Right lobe of liver (tissue), 6 donors: ENCODE measurements at places on chromosomes 3 and 15. TPM values are rescaled to one million over a fixed set of nuclear protein-coding genes. Genes with fewer than 3 reads are reported as not detected.

Gene SLC28A1
- total RNA-seq: 33.2 TPM

Gene ZNF80
- total RNA-seq: not detected

GRCh38 chr15:32887090-32887489 lies 169.3 kb downstream of the GREM1 start:
- DNase-seq: no peak
- H3K27me3 ChIP-seq: no peaks in the 10 kb centered on the region
- H3K4me3 ChIP-seq: no peak overlapping the region

DNA sequence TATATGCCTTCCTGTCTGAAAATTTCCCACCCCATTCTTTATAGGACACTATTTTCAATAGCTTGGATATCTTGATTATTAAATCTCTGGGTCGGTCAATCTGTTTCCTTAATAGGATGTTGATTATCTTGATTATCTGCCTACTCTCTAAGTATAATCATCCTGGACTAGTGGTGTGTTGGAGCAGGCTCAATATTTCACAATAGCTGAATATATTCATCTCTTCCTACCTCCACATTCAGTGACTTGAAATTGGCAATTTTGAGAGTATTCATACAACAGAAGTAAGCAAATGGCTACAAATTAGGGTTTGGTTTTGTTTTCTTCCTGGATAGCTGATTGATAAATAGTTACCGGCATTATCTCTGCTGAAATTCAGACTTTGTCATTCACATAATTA lies 1162.6 kb downstream of the ROBO1 start:
- DNase-seq: no peak
- no peak overlapping the region for H3K4me3 ChIP-seq
- H3K4me1 ChIP-seq: no peaks in the 10 kb centered on the region
- no peaks in the 10 kb centered on the region for H3K36me3 ChIP-seq
- H3K27me3 ChIP-seq: no peaks in the 10 kb centered on the region

- H3K4me3 ChIP-seq: peak overlapping the region; percentile 78
- no peaks in the 10 kb centered on the region for H3K36me3 ChIP-seq
- no peaks in the 10 kb centered on the region for H3K27me3 ChIP-seq
- H3K27ac ChIP-seq: peak overlapping the region; percentile 86
- DNase-seq: no peak
Measured at GRCh38 chr3:160754371-160754854, 1.6 kb upstream of the PPM1L start.

Gene SLC30A4
- 4.5 TPM for total RNA-seq

DNA sequence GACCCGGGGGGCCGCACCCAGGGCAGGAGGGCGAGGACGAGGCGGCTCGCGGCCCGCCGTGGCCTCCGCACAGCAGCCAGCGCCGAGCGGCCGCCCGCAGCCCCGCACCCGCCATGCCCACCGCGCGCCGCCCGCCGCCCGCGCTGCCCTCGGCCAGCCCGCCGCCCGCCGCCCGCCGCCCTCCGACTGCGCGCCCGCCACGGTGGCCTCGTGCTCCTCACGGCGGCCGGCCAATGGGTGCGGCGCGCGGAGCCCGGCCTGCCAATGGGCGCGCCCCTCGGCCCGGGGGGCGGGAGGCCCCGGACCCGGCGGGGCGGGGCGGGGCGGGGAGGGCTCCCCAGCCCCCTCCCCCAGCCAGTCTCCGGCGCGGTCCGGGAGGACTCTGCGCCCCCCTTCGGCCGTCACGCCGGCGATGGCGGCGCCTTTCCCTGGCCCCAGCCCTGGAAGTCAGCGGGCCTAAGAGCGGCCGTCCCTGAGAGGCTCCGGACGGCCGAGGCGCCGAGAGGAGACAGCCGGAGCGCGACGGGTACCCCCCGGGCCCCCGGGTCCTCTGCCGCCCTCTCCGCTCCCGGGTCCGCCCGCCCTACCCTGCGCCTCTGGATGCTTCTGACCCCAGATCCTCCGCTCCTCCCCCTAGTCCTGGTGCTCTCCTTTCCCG lies at the start of gene NT5DC2:
Gene NT5DC2, minus strand, starts transcription at position 235 of the 658 bp plus-strand sequence. Its CDS starts 120 bp downstream, at position 115.
- H3K27me3 ChIP-seq: no peaks in the 10 kb centered on the region
- H3K27ac ChIP-seq: peak within 1 kb of the TSS; percentile 40
- no peaks in the 10 kb centered on the region for H3K36me3 ChIP-seq
- peak; percentile 63 for DNase-seq
- H3K4me3 ChIP-seq: peak within 1 kb of the TSS; percentile 48

DNA sequence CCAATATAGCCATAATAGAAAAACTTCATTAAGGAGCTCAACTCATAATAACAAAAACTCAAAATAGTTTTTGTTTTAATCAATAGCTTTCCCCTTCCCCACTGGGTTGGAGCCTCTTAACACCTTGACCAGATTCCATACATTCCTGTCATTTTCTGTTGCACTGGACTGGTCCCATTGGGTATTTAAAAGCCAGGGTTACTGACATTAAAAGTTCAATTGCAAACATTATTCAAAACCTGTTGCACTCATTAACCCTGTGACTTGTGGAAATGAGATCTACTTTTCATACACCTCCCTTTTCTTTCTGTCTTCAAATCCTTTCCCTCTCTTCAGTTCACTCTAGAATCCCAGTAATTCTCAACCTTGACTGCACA lies 1.7 kb upstream of the HRG start:
- DNase-seq: no peak
- H3K36me3 ChIP-seq: no peaks in the 10 kb centered on the region
- H3K4me1 ChIP-seq: no peaks in the 10 kb centered on the region
- H3K4me3 ChIP-seq: no peak overlapping the region
- H3K27ac ChIP-seq: no peak overlapping the region

Gene LMAN1L
- not detected for total RNA-seq

Gene PLA2G4E
- total RNA-seq: not detected

Gene RPL14
- 173 TPM for total RNA-seq

- H3K27me3 ChIP-seq: no peaks in the 10 kb centered on the region
- H3K36me3 ChIP-seq: no peaks in the 10 kb centered on the region
- DNase-seq: no peak
- H3K27ac ChIP-seq: no peak overlapping the region
- H3K4me3 ChIP-seq: no peak overlapping the region
Measured at GRCh38 chr15:47432826-47433225, 284.5 kb upstream of the SEMA6D start.

Gene THOC7
- 21.8 TPM for total RNA-seq

DNA sequence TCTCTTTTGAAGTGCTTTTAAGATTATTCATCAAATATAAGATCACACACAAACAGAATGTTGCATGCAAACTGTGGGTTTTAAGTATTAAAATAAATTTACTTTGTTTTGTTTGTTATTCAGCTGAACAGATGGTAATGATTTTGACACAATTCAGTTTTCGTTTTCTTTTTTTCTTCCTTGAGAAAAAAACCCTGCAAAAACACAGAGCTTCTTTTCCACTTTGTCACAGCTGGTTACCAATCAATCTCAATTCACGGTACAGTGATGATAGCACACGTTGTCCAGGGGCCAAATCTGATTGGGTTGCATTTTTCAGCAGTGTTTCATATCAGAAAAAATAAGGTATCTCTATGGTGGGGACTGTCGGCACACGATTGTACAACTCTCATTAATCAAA lies 473.6 kb downstream of the ROBO2 start:
- H3K36me3 ChIP-seq: no peaks in the 10 kb centered on the region
- no peak overlapping the region for H3K4me3 ChIP-seq
- no peak for DNase-seq
- H3K4me1 ChIP-seq: no peaks in the 10 kb centered on the region

DNA sequence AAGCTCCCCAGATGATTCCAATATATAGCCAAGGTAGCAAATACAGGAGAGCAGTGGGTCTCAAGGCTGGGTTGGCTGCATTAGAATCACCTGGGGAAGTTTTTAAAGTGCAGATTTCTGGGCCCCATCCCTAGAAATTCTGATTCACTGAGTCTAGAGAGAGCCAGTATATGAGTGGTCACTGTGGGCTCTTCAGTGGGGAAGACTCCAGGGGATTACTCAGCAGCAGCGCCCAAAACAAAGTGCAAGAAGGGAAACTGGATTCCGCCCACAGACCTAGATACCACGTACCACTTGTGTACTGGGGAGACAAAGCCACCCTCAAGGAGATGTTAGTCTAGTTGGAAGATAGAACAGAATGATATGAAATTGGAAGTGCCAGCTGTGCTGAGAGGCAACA lies 40.0 kb downstream of the NME9 start:
- no peak for DNase-seq
- H3K4me3 ChIP-seq: no peak overlapping the region
- H3K36me3 ChIP-seq: peaks cover 2% of the 10 kb centered on the region
- no peaks in the 10 kb centered on the region for H3K27me3 ChIP-seq

DNA sequence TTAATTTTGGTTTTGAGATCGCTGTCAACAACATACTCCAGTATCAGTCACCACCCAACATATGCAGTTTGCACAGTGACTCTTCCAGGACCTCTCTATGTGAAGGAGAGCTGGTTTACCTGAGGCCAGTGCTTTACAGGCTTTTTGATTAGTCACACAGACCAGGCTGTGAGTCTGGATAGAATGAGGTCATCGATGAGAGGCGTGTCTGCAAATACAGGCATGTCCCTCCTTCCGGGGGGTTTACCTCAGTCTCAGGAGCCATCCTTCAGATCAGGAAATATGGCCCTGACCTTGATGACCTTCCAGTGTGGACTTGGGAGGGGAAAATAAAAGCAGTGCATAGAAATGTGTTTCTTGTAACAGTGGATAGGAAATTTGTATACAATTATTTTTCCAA lies 46.9 kb downstream of the KBTBD12 start:
- H3K4me3 ChIP-seq: no peak overlapping the region
- no peak overlapping the region for H3K27ac ChIP-seq
- no peaks in the 10 kb centered on the region for H3K4me1 ChIP-seq
- DNase-seq: no peak
- no peaks in the 10 kb centered on the region for H3K27me3 ChIP-seq
- H3K36me3 ChIP-seq: no peaks in the 10 kb centered on the region

- no peak overlapping the region for H3K4me3 ChIP-seq
- no peaks in the 10 kb centered on the region for H3K27me3 ChIP-seq
- H3K27ac ChIP-seq: no peak overlapping the region
- no peaks in the 10 kb centered on the region for H3K36me3 ChIP-seq
Measured at GRCh38 chr3:117848606-117849005, 1139.0 kb downstream of the TUSC7 start.

- H3K27ac ChIP-seq: no peak overlapping the region
- H3K27me3 ChIP-seq: no peaks in the 10 kb centered on the region
- no peak overlapping the region for H3K4me3 ChIP-seq
- no peaks in the 10 kb centered on the region for H3K4me1 ChIP-seq
Measured at GRCh38 chr3:113232342-113232741, 21.0 kb downstream of the BOC start.

GRCh38 chr3:102104033-102104432 lies 254.7 kb downstream of the NFKBIZ start:
- H3K4me3 ChIP-seq: no peak overlapping the region
- DNase-seq: no peak

GRCh38 chr3:160544844-160545503 lies 20.4 kb downstream of the KPNA4 start:
- H3K36me3 ChIP-seq: no peaks in the 10 kb centered on the region
- no peaks in the 10 kb centered on the region for H3K4me1 ChIP-seq
- no peak overlapping the region for H3K4me3 ChIP-seq
- no peak for DNase-seq

DNA sequence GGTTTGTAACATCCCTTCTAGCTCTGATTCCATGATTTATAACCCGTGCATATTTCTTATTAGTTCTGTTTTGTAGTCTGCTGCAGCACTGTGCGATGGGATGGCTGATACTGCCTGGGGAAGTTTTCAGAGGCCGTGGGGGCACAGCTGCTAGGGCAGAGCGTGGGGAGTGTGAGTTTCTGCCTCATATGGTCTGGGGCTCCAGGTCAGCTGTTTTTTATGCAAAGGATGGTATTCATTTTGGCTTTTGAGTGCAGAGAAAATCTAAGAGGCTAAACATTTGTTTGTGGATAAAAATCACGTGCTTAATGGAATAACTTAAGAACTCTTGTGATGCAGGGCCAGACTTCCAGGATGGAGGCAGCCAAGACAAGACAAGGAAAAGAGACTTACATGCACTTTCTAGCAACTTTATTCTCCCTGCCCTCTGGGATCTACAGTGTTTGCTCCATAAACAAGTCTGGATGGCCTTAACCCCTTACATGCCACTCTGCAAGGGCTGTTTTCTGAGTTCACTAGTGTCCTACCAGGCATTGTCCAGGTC lies 45.5 kb upstream of the CFAP161 start:
- no peaks in the 10 kb centered on the region for H3K27me3 ChIP-seq
- H3K4me3 ChIP-seq: no peak overlapping the region
- no peaks in the 10 kb centered on the region for H3K4me1 ChIP-seq
- DNase-seq: no peak
- no peaks in the 10 kb centered on the region for H3K36me3 ChIP-seq
- no peak overlapping the region for H3K27ac ChIP-seq

GRCh38 chr3:42960282-42960681 lies 18.8 kb upstream of the GASK1A start:
- no peak for DNase-seq
- no peaks in the 10 kb centered on the region for H3K36me3 ChIP-seq
- no peaks in the 10 kb centered on the region for H3K27me3 ChIP-seq
- H3K4me1 ChIP-seq: no peaks in the 10 kb centered on the region
- no peak overlapping the region for H3K4me3 ChIP-seq

DNA sequence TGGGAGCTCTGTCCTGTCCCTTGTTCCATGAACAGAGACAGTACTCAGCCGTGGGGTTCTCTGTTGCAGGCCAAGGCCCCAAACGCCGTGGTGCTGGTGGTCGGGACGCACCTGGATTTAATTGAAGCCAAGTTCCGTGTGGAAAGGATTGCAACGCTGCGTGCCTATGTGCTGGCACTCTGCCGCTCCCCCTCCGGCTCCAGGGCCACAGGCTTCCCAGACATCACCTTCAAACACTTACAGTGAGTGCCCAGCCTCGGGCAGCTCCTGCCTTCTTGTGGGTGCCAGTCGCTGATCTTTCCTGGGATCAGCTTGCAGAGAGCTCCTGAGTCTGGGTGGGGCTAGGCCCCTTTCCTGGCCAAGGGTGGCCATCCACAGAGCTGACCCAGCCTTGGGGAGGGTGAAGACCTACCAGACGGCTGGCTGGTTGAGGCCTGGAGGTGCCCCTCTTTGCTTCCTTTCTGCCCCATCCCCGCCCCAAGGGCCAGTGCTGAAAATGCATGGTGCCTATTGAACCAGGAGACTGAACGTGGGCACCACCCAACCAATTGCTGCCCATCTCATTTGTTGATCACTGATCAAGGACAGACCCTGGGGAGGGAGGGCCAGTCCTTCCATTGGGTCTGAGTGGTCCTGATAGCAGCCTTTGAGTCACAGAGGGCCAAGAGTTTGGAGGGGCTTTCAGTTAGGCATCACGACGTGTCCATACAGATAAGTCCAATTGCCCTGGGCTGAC lies 106.9 kb downstream of the LRRK1 start:
- DNase-seq: no peak
- no peak overlapping the region for H3K4me3 ChIP-seq
- H3K4me1 ChIP-seq: no peaks in the 10 kb centered on the region
- H3K36me3 ChIP-seq: no peaks in the 10 kb centered on the region
